ENCODE measurements at places on chromosomes 6 and 20.

- no peak for DNase-seq
Observed at GRCh38 chr20:53129563-53129962, 157.4 kb downstream of the TSHZ2 start.

GRCh38 chr6:85354761-85355618 lies 94.9 kb upstream of the NT5E start:
- peak; percentile 51 for DNase-seq

DNA sequence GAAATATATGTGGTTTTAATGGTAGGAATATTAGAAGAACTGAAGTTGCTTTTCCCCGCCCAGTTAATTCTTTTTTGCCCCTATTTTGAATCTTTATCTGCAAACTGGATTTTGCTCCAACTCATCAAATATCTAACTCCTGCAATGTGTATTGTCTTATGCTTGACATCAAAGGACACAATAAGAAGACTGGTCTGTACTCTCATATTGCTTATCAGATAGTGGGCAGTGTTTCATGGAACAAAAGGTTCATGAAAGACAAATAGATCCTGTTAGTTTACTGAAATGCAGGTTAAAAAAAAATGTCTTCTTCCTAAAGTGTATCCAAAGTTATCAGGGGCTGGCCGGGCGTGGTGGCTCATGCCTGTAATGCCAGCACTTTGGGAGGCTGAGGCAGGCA lies 27.7 kb upstream of the GTF3C6 start:
- no peak for DNase-seq

GRCh38 chr6:160069459-160069858 lies 52.2 kb upstream of the SLC22A1 start:
- no peak for DNase-seq

DNA sequence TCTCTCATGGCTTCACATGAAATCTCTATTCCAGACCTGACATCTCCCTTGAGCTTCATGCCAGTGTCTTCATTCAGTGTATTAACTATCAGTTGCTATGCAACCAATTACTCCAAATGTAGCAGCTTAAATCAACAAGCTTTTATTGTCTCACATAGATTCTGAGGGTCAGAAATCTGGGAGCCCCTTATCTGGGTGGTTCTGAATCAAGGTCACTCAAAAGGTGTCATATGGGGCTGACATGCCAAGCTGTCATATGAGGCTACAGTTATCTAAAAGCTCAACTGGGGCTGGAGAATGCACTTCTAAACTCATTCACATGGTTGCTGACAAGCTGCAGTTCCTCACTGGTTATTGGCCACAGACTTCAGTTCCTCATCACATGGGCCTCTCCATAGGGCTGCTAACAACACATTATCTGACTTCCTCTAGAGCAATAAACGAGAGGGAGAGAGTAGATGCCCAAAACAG lies 7.3 kb upstream of the CGA start:
- no peak for DNase-seq

DNA sequence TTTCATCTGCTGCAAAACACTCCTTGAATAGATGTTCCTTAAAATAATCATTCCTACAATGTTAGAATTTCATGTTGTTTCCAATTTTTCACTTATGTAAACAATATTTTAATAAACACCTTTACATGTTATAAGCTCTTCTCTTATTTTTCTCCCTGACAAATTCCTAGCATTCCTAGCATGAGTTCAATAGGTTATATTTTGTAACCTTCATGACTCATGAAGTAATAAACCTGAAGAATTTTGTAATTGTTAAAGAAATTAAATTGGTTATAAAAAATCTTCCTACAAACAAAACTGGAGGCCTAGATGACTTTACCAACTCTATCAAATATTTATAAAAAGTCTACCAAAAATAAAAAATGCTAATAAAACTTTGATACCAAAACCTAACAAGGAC lies 66.3 kb downstream of the NT5E start:
- no peak for DNase-seq

DNA sequence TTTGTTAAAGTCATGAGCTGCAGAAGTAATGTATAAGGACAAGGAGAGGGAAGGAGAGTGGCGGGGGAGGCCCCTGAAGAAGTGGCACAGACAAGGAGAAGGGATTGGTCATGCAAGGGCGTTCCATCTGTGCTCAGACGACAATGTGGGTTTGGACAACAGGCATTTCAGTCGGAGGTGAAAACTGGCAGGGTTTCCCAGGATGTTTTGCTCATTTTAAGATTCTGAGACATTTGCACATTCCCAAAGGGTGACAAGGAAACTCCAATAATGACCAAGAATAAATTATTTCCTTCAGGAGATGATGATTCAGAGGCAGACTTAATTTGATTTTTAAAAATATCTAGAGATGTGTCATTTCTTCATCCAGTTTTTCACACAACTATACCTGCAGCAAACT lies 181.8 kb downstream of the HIVEP2 start:
- DNase-seq, result no peak

DNA sequence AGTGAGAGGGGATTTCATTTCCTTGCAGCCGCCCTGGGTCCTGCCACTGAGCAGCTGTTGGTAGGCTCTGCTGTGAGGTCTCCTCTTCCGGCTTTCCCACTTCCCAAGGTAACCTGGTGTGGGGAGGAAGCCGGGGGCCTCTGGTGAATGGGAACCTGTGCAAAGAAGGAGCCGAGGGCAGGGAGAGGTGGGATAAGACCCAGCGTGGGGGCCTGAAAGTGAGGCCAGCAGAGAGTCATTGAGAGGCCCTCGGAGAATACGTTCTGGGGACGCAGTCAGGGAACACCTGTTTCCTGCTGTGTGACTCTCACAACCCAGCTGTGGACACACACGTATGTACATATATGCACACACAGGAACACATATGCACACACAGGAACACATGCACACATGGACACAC lies 100.7 kb downstream of the CDH26 start:
- no peak for DNase-seq

- no peak for DNase-seq
Observed at GRCh38 chr6:36099869-36100483, 30.3 kb upstream of the MAPK13 start.

GRCh38 chr20:48295966-48296421 lies 510.7 kb upstream of the SULF2 start:
- no peak for DNase-seq

GRCh38 chr6:85810558-85810957 lies 167.9 kb upstream of the SYNCRIP start:
- no peak for DNase-seq

- DNase-seq, result no peak
Observed at GRCh38 chr6:109653264-109653663, 37.7 kb downstream of the AK9 start.

DNA sequence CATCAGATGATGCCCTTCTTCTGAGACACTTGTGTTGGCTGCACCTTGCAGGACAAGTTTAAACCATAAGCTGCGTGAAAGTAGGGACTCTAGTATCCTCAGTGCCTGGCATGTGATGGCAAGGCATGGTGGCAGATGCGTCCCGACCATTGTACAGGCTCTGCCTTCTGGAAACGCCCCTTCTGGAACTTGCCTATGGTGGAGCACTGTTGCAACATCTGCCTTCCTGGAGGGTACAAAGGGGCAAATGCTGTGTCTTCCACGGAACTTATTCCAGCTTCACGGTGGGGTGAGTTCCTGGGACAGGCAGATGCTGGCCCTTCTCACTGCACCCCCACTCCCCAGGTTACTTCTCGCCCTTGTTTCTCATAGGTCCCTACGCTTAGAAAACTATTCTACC lies 232.8 kb downstream of the THBS2 start:
- DNase-seq, result no peak

DNA sequence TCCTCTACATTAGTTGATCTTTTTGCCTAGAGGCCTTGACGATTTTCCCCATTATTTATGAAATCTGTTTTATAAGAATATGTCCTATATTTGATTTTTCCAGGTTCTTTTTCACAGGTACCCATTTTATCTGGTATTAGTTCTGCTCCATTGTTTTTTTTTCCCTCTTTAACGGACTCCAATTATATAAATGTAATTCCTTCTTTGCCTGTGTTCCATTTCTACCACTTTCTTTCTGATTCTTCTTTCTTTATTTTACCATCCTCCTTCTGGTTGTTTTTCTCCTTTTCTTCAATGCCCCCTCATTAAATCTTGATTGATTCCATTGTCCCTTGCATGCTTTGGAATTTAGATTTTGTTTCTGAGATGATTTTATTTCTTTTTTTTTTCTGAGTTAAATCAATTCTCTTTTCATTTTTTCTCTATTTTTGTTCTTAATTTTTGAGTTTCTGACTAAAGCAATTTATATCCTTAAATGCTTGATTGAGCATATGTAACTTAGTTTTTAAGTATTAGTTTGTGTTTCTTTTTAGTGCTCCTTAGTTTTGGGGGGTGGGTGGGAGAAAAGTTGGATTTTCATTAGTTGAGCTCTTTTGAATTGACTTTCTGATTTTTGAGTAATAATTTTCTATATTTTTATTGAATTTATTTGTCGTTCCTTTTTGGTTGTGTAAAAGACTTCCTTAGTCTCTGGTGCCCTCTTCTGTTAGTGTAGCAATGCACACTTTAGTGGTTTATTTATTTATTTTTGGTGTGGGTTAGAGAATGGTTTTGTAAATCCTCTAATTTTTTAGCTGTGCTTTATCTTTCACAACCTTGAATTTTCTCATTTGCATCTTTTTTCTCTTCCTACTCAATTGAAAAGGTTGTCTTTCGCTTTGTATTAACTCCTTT lies 140.8 kb downstream of the FARS2 start:
- no peak for DNase-seq

- DNase-seq, result peak; percentile 18
Observed at GRCh38 chr20:64161356-64162238, 2.7 kb upstream of the MYT1 start.

DNA sequence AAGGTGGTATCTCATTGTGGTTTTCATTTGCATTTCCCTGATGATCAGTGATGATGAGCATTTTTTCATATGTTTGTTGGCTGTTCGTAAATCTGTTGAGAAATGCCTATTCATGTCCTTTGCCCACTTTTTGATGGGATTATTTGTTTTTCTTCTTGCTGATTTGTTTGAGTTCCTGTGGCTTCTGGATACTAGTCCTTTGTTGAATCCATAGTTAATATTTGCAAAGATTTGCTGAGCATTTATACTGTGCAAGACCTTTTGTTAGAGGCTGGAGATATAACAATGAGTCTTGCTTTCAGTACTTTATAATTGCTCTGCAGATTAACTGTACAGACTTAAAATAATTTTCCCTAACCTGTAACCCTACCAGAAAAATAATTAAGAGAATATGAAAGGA lies 35.6 kb downstream of the PDE7B start:
- no peak for DNase-seq

DNA sequence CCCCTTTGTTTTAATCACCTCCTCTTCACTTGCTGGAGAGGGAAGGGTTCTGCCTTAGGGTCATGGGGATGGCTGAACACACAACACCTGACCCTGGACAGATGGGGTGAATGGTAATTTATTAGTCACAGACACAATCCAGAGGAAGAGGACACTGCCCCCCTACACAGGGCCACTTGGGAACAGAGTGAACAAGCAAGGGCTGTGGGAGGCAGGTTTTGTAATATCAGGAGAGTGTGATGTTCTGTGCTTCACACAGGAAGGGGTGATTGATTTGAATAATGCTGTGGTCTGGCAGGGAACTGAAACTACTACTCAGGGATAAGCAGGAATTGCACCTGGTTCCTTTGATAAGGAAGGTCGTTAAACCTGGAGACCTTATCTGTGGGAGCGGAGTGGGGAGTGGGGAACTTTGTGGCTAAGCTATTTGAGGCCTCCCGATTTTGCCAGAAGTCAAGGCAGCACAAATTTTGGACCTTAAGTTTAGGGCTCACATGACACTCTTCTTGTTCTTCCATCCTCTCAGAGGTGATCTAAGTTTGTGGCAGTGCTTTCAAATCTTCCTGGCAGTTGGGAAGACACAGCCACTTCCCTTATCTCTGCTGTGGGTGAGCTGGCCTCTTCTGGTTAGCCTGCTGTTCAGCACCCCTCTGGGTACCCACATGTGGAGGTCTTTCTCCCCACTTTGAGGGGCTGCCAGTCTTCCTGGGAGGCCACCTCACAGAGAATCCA lies 77.8 kb downstream of the CD164 start:
- DNase-seq, result no peak

GRCh38 chr6:108200631-108201030 lies 34.8 kb downstream of the NR2E1 start:
- no peak for DNase-seq

GRCh38 chr6:131946404-131946991 lies 4.7 kb downstream of the CCN2 start:
- no peak for DNase-seq

DNA sequence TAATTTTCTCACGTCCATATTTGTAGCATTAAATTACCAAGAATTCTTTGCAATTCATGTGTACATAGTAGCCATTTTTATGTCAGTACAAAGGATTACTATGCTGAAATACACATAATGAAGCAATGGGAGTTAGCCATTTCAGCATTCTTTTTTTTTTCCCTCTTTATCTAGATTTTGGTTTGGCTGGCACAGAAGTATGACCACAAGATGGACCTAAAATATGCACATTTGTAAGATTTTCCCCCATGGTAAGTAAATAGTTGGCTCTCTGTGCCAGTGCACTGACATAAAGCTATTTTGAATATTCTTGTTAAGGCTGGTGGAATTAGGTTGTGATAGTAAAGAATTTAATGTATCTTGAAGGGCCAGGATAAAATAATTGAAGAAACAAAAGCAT lies 486.1 kb upstream of the BTBD3 start:
- no peak for DNase-seq

DNA sequence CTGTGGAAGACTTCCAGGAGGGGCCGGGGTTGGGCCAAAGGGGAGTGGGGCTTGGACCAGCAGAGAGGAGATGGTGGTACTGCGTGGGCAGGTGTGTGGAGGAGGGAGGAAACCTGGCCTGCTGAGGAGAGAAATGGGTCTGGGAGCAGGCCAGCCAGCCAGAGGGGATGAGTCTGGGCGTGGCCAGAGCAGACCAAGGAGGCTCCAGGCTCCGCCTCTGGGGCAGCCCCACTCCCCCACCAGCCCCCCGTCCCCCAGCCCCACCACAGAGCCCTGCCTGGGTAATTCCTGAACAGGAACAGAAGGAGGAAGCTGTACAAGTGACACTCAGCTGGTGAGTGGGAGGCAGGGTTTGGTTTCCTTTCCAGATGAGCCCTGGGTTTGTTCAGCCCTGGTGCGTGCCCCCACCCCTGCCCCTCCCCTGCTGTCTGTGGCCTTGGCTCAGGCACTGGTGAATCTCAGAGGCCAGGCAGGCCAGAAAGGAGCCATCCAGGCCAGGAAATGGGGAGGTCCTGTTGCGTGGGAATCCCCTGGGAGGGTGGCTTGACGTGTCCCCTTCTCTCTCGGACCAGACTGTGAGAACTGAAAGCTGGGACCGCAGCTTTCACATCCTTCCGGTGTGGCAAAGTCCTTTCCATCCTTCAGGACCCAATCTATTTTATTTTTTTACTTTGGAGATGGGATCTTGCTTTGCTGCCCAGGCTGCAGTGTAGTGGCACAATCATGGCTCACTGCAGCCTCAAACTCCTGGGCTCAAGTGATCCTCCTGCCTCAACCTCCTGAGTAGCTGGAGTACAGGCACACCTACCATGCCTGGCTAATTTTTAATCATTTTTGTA lies 9.4 kb upstream of the SRC start:
- peak; percentile 27 for DNase-seq

GRCh38 chr6:141906569-141907080 lies 226.1 kb upstream of the GJE1 start:
- no peak for DNase-seq

Data from stimulated activated CD4-positive, alpha-beta T cell treated with anti-CD3 and anti-CD28 coated beads, Interleukin-4, amount 100 ng/mL, for 24 hours (primary cell).